ENCODE measurements at places on chromosomes 16 and 17.

DNA sequence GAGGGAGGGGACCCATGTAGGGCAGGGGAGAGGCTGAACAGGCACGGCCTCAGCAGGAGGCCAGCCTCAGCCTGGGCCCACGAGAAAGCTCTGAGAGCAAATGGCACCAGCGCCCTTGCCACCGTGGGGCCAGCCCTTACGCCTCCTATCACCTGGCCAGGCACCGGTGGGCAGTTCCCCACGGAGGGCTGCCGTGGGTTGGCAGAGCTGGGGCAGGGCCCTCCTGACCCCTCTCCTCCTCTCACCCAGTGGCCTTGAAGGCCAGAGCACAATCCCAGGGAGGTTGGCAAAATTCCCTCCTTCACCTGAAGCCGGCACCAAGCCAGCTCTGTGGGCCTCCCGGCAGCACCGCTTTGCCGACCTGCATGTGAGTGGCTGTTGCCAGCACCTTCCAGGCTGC lies 53.1 kb upstream of the ENPP7 start:
- no peak for DNase-seq

DNA sequence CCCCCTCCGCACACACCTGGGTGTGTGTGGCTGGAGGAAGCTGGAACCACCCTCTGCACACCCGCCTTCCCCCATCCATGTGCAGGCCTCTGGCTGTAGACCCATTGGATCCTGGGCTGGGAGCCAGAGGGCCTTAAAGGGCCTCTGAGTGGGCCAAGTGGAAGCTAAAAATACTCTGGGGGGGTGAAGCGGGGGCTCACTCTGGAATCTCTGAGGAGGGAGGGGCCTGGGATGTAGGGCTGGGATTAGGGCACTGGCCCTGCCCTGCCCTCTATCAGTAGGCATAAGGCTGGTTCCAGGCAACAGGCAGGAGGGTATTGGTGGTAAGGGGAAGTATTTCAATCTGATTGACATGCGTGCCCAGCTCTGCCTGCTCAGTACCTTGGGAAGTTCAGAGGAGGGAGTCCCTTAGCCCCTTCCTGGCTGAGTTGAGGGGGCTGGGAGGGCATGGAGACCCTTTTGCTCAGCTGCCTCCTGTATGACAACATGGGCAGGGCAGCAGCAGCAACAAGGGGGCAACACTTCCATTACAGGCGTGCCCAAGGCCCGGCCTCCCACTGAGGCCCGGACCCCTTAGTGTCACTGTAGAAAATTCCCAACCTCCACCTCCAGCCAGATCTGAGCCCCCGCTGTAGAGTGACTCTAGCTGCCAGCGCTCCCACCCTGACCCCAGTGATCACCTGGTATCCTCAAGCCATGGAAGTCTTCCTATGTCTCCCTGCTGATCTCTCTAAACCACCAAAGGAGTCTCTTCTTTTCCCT lies 5.2 kb downstream of the ITGA3 start:
- no peak for DNase-seq

- no peak for DNase-seq
Observed at GRCh38 chr16:2432801-2433505, 3.7 kb downstream of the CCNF start.

- DNase-seq, result no peak
Observed at GRCh38 chr17:40350689-40351358, 13.7 kb downstream of the GJD3 start.

GRCh38 chr16:86285938-86286921 lies 224.1 kb upstream of the FOXF1 start:
- DNase-seq, result no peak

DNA sequence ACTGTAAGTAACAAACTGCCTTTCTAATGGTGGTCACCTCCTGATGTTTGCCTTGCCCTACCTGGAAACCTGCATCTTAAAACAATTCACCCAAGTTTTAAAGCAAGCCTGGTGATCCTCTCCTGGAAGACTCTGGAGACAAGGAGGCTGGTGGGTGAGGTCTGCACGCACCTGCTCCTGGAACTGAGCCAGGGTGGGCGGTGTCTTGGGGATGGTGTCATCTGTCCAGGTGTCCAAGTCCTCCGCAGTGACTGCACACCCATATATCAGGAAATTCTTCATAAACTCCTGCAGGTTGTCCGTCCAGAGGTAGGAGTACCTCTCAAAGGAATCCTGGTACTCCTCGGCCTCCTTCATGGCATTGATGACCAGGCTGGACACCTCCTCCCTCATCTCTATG lies 44.9 kb downstream of the DNAH17 start:
- no peak for DNase-seq

DNA sequence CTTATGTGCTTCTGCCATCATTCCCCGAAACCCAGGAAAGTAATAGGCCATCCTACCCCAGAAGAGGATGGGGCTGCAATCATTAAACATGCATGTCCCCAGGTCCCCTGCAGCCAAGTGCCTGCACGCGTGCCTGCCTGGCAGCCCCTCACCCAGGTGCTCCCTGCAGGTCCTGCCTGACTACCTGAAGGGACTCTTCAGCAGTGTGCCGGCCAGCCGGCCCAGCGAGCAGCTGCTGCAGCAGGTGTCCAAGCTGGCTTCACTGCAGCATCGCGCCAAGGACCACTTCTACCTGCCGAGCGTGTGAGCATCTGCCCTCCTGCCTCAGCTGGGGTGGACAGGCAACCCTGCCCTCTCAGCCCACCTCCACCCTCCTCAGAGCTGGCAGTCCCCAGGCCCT lies 16.2 kb upstream of the ALKBH5 start:
- no peak for DNase-seq

- no peak for DNase-seq
Observed at GRCh38 chr17:34894964-34895363, 66.3 kb downstream of the CCT6B start.

DNA sequence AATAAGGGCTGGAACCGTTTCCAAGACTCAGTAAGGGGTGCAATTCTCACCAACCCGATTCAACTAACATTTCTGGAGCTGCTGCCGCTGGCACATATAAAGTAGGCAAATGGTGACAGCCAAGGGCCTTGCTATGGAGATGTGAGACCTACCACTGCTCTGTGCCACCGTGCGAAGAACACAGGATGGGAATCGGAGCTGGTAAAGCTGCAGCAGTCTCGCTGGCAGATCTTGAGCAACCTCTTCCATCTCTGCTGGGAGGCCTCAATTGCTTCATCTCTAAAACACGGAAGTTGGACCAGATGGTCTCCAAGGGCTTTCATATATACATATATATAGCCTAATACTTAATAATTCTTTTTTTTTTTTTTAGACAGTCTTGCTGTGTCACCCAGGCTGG lies 128.9 kb upstream of the RCVRN start:
- DNase-seq, result no peak

GRCh38 chr17:74295625-74296547 lies 21.9 kb downstream of the DNAI2 start:
- DNase-seq, result no peak

DNA sequence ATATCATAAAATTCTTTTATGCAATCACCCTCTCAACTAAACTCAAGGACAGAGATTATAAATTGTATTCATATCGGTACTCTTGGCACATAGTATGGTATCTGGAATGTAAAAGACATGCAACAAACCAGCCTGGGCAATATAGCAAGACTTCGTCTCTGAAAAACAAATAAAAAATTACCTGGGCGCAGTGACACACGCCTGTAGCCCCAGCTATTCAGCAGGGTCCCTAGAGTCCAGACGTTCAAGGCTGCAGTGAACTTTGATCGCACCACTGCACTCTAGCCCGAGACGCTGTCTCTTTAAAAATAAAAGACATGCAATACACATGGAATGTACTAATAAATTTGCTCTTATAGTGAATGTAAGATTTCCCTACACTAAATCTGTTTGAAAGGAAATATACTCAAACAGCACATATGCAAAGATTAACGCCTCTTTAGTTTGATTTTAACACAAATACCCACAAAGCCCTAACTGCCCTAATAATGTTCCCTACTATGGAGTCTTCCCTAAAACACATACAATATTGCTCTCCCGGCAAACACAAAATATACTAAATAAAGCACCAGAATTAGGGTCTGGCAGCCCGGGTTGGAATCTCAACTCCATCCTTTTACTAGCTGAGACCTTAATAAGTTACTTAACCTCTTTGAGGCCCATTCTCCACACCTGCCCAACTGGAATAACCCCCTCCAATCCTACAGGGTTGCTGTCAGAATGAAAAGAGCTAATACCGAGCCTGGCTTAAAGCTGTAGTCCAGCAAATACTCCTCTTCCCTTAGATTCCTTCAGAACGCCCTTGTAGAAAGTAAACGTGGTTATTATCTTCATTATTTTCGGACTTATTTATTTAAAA lies 1.2 kb downstream of the ABCA5 start:
- no peak for DNase-seq

GRCh38 chr17:75494326-75494877 lies 20.9 kb downstream of the CASKIN2 start:
- no peak for DNase-seq

- no peak for DNase-seq
Observed at GRCh38 chr16:57809276-57810196, 7.2 kb upstream of the KIFC3 start.

GRCh38 chr16:31092330-31092729 lies 2.3 kb downstream of the VKORC1 start:
- DNase-seq, result no peak

DNA sequence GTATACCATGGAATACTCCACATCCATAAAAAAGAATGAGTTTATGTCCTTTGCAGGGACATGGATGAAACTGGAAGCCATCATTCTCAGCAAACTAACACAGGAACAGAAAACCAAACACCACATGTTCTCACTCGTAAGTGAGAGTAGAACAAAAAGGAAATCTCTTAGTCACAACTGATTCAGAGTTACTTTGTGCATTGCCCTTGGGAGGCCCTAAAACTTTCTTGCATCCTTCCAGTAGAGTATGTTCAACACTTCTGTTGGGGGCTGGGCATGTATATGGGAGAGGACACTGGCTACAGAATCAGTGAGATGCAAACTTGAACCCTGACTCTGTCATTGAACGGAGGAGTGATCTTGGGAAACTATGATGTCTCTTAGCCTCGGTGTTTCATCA lies 147.4 kb upstream of the IRX5 start:
- no peak for DNase-seq

- no peak for DNase-seq
Observed at GRCh38 chr16:15457958-15458357, 23.6 kb downstream of the BMERB1 start.

GRCh38 chr17:57257195-57257894 lies 1.0 kb downstream of the MSI2 start:
- DNase-seq, result no peak

GRCh38 chr16:31131841-31132271 lies 3.7 kb downstream of the PRSS8 start:
- no peak for DNase-seq

DNA sequence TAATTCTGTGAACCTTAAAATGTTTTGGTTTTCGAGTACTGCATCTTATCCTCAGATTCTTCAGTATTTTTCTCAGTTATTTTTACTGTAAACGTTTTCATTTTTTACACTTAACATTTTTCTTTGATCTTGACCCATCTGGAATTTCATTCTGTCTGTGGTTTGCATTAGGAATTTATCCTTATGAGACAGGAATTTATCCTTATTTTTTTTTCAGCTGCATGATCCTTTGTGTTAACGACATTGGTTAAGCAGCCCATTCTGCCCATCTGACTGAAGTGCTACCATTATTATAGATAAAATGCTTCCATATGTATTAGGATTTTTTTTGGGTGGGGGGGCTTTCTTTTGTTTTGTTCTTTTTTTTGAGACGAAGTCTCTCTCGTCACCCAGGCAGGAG lies 41.0 kb downstream of the SNX29 start:
- no peak for DNase-seq

- peak; percentile 9 for DNase-seq
Observed at GRCh38 chr16:49542946-49543630, 169.5 kb downstream of the C16orf78 start.

- DNase-seq, result peak; percentile 3
Observed at GRCh38 chr17:61837175-61838051, 25.9 kb downstream of the BRIP1 start.

DNA sequence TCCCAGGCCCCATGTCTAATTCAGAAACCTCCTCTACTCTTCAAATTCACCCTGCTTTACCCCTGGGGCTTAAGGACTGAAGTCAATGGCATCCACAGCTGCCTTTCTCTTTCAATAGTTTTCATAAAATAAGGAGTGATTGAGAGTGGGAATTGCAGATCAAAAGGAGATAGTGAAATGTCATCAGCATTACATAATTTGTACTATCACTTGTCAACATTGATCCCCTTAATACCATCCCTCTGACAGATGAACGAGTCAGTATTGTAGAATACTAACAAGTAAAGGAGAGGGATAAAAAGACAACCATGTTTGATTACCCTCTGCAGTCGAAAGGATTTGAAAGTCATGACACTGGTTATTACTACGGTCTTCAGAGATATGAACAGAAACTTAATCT lies 212.4 kb downstream of the TMEM114 start:
- DNase-seq, result no peak
